ENCODE measurements at places on chromosomes 12 and 14. TPM values are rescaled to one million over a fixed set of nuclear protein-coding genes. Genes with fewer than 3 reads are reported as not detected.
A peak's percentile ranks its signal among the peaks of the same experiment; 100 is the strongest.

- peaks cover 12% of the 10 kb centered on the region for H3K4me1 ChIP-seq
- H3K27ac ChIP-seq, result no peak overlapping the region
- DNase-seq, result no peak
These were observed 177.4 kb downstream of the BTG1 start for GRCh38 chr12:91968076-91968776.

DNA sequence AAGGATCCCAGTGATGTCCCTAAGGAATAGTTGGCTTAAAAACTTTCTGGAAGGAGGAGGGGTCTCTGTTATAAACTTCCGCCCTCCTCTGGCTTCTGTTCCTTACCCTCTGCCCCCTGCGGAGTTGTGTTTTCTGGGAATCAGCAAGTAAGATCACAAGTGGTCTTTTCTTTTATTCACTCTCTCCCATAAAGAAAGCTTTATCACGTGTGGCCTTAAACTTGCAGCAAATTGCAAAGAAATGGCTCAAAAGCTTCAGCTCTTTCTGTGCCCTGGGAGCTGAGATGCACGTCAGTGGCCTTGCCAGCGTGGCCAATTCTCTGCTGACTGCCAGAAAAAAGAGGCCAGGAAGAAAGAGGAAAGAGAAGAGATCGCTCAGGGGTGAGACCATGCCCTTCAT is at the start of gene SLCO1C1:
Gene SLCO1C1, plus strand, starts transcription at position 101 of the 400 bp plus-strand sequence. CDS start 4,245 bp downstream, outside the sequence.
- no peak within 1 kb of the TSS for H3K4me3 ChIP-seq
- no peaks in the 10 kb centered on the region for H3K36me3 ChIP-seq
- no peak within 1 kb of the TSS for H3K27ac ChIP-seq
- no peak for DNase-seq

DNA sequence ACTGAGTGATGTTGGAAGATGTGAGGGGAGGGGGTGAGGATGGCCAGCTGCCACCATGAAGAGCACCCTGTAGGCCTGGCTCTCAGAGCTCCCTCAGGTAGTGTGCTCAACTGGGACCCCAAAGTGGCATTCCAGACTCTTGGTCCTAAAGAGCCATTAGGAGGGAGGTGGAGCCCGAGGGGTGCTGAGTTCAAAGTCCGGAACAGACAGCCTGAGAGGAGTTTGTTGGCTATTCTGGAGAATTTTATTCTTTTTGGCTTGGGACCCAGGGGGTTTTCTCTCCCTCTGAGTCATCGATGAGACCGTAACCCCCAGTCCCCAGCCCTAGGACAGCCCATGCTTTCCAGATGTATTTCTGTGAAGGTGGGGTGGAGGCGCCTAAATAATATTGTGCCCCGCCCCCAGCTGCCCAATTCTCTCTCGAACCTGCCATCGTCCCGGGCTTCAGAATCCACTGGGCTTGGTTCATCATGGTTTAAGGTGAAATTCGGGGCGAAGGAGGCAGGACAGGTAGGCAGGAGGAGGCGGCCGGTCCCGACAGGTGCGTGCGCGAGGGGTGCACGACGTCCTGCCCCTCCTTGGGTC is 690 bp upstream of the RBP5 start:
- H3K4me3 ChIP-seq, result peak overlapping the region; percentile 91
- peak overlapping the region; percentile 95 for H3K27ac ChIP-seq
- no peak for DNase-seq
- H3K4me1 ChIP-seq, result peaks cover 35% of the 10 kb centered on the region
- H3K36me3 ChIP-seq, result no peaks in the 10 kb centered on the region
- H3K27me3 ChIP-seq, result no peaks in the 10 kb centered on the region

- peaks cover 2% of the 10 kb centered on the region for H3K27me3 ChIP-seq
- H3K4me1 ChIP-seq, result no peaks in the 10 kb centered on the region
- H3K4me3 ChIP-seq, result no peak overlapping the region
- no peak for DNase-seq
These were observed 206.3 kb upstream of the NOS1 start for GRCh38 chr12:117567644-117568216.

- no peak overlapping the region for H3K27ac ChIP-seq
- H3K4me1 ChIP-seq, result no peaks in the 10 kb centered on the region
- no peak overlapping the region for H3K4me3 ChIP-seq
- DNase-seq, result no peak
These were observed 39.0 kb upstream of the HDAC7 start for GRCh38 chr12:47858511-47859266.

- H3K4me3 ChIP-seq, result no peak overlapping the region
- H3K36me3 ChIP-seq, result no peaks in the 10 kb centered on the region
- H3K27ac ChIP-seq, result no peak overlapping the region
- no peaks in the 10 kb centered on the region for H3K4me1 ChIP-seq
- H3K27me3 ChIP-seq, result no peaks in the 10 kb centered on the region
- no peak for DNase-seq
These were observed 81.4 kb downstream of the ATXN7L3B start for GRCh38 chr12:74619084-74619483.

DNA sequence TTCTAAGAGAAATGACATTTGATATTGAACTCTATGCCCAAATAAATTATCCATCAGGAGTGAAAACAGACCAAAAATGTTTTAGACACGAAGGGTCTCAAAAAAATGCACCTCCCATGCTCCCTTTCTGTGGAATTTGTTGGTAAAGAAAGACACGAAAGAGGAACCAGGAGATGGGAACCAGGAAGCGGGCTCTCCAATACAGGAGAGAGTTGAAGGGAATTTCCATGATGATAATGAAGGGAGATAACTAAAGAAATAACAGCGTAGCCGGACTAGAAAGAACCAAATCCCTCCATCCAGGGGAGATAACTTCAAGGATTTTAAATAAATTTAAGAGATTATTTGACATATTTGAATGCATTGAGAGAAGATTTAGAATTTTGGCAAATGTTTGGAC is 183.0 kb downstream of the DUSP6 start:
- H3K27me3 ChIP-seq, result no peaks in the 10 kb centered on the region
- no peak overlapping the region for H3K27ac ChIP-seq
- H3K4me3 ChIP-seq, result no peak overlapping the region
- H3K36me3 ChIP-seq, result no peaks in the 10 kb centered on the region
- no peaks in the 10 kb centered on the region for H3K4me1 ChIP-seq

- H3K4me3 ChIP-seq, result no peak overlapping the region
- no peaks in the 10 kb centered on the region for H3K36me3 ChIP-seq
- peaks cover 19% of the 10 kb centered on the region for H3K4me1 ChIP-seq
- peaks cover 8% of the 10 kb centered on the region for H3K27me3 ChIP-seq
These were observed 4.0 kb upstream of the AQP2 start for GRCh38 chr12:49946497-49946896.

- H3K4me1 ChIP-seq, result no peaks in the 10 kb centered on the region
- no peaks in the 10 kb centered on the region for H3K36me3 ChIP-seq
- no peak overlapping the region for H3K4me3 ChIP-seq
- H3K27me3 ChIP-seq, result peaks cover 9% of the 10 kb centered on the region
- H3K27ac ChIP-seq, result no peak overlapping the region
These were observed 10.1 kb downstream of the MYRFL start for GRCh38 chr12:69835081-69835480.

DNA sequence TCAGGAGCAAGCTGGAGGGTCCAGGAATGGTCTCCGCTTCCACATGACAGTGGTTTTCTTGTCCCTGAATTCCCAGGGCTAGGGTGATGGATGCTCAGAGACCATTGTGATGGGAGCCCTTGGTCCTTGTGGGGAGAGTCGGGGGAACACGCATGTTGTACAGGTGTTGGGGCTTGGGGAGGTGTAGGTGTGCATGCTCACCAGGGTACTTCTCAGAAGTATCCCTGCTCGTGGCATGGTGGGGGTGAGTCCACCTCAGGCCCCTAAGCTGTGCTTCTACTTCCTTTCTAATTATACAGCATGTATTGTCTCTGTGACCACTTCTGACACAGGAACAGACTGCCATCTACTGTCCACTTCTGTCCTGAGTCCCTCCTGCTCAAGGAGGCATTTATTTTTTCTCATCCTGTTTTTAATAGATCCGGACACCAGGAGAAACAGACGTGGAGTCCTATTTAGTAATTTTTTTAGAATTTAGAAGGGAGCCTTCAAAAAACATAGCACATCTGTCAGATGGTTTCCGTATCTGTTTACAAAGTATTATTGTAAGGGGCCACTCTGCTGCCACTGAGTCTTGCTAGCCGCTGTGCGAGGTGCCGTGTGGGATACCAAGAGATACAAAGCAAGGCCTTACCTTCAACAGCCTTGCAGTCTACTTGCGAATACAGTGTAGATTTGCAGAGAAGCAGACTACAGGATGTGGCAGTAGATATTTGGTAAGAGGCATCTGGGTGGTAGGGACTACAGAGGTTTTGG is 10.5 kb downstream of the NTF3 start:
- DNase-seq, result no peak
- H3K36me3 ChIP-seq, result no peaks in the 10 kb centered on the region
- H3K27ac ChIP-seq, result no peak overlapping the region
- H3K27me3 ChIP-seq, result peaks cover 46% of the 10 kb centered on the region

DNA sequence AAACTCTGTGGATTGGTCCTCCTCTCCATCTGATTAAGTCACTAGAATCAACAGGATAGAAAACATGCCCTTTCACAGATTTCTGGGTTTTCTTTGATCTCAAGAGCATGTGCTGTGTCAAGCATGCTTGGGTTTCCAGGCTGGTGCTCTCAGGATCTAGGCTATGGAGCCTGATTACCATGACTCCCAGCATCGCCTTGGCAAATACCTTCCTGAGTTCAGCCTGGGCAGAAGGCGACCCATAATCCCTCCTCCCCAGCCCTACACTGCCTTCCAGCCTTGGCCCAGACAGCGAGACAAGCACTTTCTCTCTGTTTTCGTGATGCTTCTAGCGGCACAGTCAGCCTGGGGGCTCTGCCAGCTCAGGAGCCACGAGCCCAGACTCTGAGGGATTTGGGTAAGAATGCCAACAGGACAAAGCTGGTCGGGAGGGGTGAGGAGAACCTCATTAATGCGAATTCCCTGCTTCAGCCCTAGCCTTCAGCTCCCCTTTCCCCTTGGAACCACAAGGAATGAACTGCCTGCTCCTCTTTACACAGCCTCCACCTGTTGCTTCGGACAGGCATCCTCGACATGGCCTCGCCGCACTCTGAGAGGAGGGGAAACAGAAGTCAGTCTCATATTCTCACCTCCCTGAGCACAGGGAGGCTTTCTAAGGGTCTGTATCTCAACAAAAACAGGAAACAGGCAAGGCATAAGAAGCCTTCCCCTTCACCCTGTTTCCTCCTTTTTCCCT is 227.1 kb downstream of the MSRB3 start:
- H3K4me1 ChIP-seq, result no peaks in the 10 kb centered on the region
- peaks cover 4% of the 10 kb centered on the region for H3K27me3 ChIP-seq
- H3K4me3 ChIP-seq, result no peak overlapping the region
- no peaks in the 10 kb centered on the region for H3K36me3 ChIP-seq

DNA sequence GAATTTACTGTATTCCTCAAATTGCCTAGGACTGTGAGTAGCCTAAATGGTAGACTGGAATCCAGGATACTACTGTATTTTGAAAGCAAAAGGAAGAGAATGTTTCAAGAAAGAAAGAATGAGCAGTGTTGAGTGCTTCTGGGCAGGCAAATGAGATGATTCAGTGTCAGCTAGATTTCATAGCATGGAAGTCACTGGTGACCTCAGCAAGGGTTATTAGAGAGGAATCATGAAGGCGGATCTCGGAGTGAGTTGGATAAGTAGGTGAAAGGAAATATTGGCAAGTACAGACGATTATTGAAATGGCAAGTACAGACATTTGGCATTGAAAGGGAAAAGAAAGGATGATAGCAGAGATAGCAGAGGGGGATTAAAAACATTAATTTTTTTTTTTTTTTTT is 27.1 kb downstream of the VRK1 start:
- no peak overlapping the region for H3K27ac ChIP-seq
- no peaks in the 10 kb centered on the region for H3K27me3 ChIP-seq
- peaks cover 26% of the 10 kb centered on the region for H3K4me1 ChIP-seq
- no peak for DNase-seq
- no peak overlapping the region for H3K4me3 ChIP-seq
- H3K36me3 ChIP-seq, result peaks cover 27% of the 10 kb centered on the region

GRCh38 chr14:81384900-81385299 is 15.2 kb downstream of the STON2 start:
- no peak overlapping the region for H3K27ac ChIP-seq
- no peaks in the 10 kb centered on the region for H3K4me1 ChIP-seq
- peaks cover 5% of the 10 kb centered on the region for H3K27me3 ChIP-seq

GRCh38 chr14:74905595-74906142 is 17.4 kb downstream of the RPS6KL1 start:
- H3K4me1 ChIP-seq, result peaks cover 12% of the 10 kb centered on the region
- no peak overlapping the region for H3K4me3 ChIP-seq
- no peaks in the 10 kb centered on the region for H3K27me3 ChIP-seq
- peak overlapping the region; percentile 61 for H3K27ac ChIP-seq

Gene IRAK3
- 0.26 TPM for total RNA-seq

Gene STRAP
- total RNA-seq, result 49.6 TPM
